RKO (cell line): ENCODE measurements at places on chromosomes 1 and 21.

DNA sequence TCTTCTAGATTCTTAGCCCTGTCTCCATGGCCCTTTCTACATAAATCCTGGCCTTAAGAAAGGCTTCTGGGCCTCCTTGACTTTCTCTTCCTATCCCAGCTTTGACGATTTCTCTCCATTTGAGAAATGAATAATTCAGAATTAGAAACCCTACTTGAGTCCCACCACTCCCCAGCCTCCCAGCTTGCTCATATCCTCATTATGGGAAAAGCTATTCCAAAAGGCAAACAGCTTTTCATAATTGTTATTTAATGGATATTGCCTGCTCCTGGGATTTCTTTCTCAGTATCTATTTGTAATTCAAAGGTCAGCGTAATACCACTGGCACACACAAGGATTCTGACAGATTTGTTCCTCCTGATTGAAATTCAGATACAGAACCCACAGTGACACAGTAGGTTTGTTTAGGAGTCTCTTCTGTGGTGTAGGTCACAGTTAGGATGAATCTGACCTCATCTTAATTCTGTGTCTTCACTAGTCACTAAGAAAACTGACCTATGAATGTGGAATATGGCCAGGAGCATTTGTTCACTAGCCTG, 121.3 kb downstream of the GRIK1 start:
- no peak for DNase-seq

DNA sequence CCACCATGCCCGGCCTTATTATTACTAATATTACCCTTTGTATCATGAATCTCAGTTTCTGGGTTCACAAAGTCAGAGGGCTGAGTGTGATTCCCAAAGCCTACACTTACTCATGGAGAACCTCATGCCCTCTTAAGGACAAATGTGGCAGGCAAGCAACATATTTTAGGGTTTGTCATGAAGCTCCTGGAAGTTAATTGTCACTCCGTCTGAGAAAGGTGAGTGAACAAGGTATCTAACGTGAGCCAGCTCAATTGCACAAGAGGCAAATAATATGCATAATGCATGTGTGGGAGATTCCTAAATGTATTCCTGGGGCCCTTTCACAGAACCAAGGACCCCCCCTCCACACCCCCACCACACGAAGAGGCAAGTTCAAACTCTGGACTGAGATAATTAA, 10.1 kb upstream of the TIAM1 start:
- no peak for DNase-seq

- no peak for DNase-seq
These were observed 648.8 kb downstream of the ADGRL2 start for GRCh38 chr1:82449506-82450057.

DNA sequence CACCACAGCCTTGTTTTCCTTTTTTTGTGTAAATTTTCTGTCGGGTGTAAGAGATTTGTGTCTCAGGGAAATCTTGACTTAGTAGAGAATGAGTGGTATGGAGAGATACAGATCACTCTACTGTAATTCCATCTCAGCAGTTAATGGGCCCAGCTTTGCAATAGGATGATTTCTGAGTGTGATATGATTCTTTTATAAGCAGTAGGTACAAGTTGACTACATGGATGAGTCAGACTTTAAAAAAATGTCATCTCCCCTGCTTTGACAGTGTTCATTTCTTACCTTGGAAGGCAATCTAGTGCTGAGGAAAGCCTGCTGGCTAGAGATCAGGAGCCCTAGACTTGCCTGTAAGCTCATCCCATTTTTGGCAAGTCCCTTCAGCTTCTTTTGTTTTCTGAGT, 261.9 kb downstream of the RYR2 start:
- no peak for DNase-seq

GRCh38 chr1:60935599-60936110, 146.7 kb upstream of the NFIA start:
- DNase-seq, result no peak

DNA sequence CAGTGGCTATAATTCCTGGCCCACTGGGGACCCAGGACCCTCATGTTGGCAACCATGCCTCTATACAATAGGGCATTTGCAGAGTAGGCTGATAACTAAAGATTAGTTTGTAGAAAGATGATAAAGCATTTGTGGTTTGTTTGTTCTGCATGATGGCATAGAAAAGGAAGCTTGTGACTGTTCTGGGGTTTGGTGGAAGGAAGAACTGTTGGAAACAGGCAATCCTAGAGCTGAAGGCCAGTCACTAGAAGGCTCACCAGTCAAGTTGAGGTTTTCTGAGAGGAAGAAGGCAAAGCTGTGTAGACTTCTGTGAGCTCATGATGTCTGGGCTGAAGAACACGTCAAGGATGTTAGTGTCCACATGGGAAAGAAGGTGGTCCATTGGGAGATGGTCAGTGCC, 140.3 kb upstream of the VANGL1 start:
- DNase-seq, result no peak

DNA sequence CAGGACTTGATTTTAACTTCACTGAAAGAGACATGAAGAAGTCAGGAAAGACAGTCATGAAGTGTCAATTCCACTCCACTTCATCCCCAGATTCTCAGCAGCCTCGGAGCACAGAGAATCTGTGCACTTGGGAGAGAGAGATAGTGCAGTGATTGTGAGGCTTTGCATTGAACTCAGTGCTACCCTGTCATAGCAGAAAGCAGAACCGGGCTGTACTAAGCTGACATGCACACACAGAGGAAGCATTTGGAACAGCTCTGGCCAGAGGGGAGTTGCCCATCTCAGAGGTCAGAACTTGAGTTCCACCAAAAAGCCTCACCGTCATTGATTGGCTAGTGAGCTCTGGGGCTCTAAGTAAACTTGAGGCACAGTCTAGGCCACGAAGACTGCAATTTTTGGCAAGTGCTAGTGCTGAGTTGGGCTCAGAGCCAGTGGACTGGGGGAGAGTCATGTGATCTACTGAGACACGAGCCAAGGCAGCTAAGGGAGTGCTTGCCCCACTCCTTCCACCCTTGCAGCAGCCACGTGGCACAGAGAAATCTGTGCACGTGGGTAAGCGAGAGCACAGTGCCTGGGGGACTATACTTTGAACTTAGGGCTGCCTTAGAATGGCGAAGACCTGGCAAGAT, 810.2 kb upstream of the ADAMTS5 start:
- DNase-seq, result no peak

- no peak for DNase-seq
These were observed 237.0 kb upstream of the HOOK1 start for GRCh38 chr1:59577774-59578173.

DNA sequence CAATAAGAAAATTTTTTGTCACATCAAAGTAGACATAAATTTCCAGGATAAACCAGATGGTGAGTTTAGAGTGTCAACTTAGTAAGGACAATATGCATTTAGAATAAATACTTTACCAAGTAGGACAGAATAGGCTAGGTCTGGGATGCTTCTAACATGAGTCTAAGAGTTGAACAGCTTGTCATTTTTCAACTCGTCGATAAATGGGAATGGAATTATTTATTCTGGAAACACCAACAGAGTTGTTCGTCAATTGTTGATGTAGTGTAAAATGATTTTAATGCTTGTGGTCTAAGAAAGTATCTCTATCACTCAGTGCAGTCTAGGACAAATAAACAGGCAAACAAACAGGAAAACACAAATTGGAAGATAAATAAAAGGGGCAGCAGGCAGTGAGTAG, 358.4 kb upstream of the ST6GALNAC5 start:
- DNase-seq, result no peak

- no peak for DNase-seq
These were observed 270.4 kb downstream of the GPATCH2 start for GRCh38 chr1:217360510-217360909.

- DNase-seq, result no peak
These were observed 16.3 kb downstream of the ATG4C start for GRCh38 chr1:62800281-62800680.

- DNase-seq, result no peak
These were observed 185.6 kb downstream of the TOMM20 start for GRCh38 chr1:234942879-234943506.

- DNase-seq, result no peak
These were observed 570 bp upstream of the VASH2 start for GRCh38 chr1:212949771-212950170.

- DNase-seq, result no peak
These were observed at the start of gene MAEL for GRCh38 chr1:166988974-166989515. Gene MAEL (plus strand): TSS chr1:166989280. CDS start chr1:166989353, 73 bp downstream.

- no peak for DNase-seq
These were observed 79.3 kb upstream of the WARS2 start for GRCh38 chr1:119219711-119220110.
